ENCODE measurements at places on chromosomes 11 and 22.

GRCh38 chr22:21034989-21035388 lies 2.6 kb upstream of the SLC7A4 start:
- DNase-seq = no peak

DNA sequence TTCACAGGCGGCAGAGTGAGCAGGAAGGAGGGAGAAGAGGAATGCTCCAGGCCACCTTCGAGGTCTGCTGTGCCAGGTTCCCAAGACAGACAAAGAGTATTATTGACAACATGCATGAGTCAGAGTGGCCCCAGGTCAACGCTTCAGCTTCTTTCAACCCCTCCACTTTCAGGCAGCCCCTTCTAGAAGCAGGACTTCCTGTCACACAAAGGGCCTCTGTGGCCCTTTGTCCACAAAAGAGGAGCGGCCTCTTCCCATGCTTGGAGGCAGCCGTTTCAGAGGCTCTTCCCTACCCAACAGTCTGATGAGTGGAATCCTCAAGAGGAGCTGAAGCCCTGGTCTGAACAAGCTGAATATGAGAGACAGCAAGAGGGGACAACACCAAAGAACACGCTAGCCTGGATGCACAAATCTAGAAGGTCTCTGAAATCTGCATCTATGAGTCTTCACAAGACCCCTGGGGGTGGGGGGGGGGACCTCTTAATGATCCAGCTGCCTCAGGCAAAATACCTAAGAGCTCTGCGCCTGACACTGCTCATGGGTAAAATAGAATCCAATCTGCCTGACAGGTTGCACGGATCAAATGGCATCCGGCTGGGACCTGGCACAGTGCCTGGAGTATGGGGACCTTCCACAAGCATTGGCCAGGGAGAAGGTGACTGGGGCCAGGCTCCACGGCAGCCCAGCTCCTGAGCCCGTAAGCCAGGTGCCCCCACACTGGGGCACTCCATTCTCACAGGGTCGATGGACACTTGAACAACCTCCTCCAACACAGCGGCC lies 67.5 kb downstream of the PACSIN2 start:
- peak; percentile 82 for DNase-seq

GRCh38 chr11:128342511-128343134 lies 244.7 kb downstream of the ETS1 start:
- DNase-seq = peak; percentile 98

- DNase-seq = no peak
These were observed 557.3 kb upstream of the ANO5 start for GRCh38 chr11:21635394-21636145.

DNA sequence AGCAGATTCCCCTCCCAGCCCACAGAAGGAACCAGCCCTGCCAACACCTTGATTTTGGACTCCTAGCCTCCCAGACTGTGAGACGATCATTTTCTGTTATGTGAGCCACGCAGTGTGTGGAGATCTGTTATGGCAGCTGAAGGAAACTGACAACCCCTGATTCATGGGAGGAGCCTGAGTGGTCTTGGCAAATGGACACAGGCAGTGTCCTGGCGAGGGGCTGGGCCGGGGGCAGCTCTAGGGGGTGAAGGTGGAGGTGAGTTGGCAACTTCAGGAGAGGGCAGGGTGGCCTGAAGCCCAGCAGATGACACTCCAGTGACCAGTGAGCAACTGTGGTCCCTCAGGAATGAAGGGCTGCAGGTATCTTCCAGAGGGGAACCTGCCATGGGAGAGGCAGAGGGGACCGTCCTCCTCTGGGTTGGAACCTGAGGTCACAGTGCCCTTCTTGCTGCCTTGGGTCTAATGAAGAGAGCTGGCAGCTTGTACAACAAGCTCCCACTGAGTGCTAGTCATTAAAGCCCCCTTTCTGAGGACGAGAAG lies 82.7 kb downstream of the CSNK2A3 start:
- DNase-seq = no peak

- no peak for DNase-seq
These were observed 10.9 kb downstream of the SMCO4 start for GRCh38 chr11:93532281-93532789.

- DNase-seq = no peak
These were observed 39.6 kb upstream of the CTSC start for GRCh38 chr11:88377144-88377543.

- DNase-seq = no peak
These were observed 443.7 kb downstream of the NTM start for GRCh38 chr11:131814108-131814507.

- no peak for DNase-seq
These were observed 395.7 kb downstream of the MN1 start for GRCh38 chr22:27405672-27406388.

DNA sequence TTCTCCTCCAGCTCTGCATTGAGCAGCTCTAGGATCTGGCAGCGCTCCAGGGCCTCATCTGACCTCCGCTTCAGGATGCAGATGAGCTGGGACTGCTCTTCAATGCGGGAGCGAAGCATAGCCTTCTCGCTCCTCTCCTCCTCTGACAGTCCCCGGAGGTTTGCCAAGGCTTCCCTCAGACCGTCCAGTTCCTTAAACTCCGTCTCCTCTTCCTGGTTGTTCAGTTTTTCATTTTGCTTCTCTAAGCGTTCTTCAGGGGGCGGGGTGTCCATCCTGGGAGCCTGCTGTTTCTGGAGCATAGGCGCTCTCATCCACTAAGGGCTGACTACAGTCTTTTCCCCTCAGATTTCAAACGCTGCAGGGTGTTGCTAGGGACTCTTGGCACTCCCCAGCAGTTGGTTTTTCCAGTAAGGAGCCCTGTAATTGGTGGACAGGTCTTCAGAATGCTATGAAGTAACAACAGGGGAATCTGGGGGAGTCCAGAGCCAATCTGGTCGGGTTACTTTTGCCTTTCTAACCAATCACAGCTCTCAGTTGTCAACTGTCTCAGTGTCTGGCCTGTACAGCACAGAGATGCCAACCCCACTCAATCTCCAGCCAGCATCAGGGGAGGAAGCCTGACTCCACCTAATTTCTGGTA lies at the start of gene CCDC89:
Gene CCDC89, minus strand, starts transcription at position 376 of the 640 bp plus-strand sequence. Its CDS starts 65 bp downstream, at position 311.
- DNase-seq = peak; percentile 59

- no peak for DNase-seq
These were observed 1.2 kb downstream of the PTS start for GRCh38 chr11:112227471-112227870.

DNA sequence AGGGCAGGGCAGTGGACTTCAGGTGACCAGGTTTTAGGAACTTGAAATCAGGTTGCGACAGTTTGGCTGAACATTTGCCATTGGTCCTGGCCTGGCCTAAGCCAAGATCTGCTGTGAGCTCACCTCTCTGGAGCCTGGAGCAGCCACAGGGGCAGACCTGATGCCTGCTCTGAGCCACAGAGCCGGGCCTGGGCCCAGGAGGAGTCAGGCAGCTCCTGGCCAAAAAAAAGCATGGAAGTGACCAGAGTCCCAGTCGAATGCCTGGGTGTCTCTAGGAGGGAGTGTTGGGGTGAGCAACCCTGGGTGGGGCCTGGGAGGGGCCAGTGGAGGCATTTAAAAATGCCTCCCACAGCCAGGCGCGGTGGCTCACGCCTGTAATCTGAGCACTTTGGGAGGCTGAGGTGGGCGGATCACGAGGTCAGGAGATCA lies 6.0 kb upstream of the OMP start:
- DNase-seq = no peak

DNA sequence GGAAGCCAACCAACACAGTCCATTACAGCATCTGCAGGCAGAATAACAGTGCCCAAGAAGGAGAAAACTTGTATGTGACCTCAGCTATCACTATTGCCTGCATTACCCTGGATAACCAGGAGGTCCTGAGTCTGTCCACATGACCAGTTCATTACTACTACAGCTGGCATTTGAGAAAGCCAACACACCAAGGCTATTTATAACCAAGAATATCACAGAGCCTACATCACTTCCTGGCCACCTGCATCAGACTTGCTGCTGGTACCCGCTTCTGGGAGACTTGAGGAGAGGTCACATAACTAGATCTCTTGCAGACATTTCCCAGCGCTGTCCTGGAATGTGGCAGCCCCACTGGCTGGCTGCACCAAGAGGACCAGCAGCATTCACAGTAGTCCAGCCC lies 11.1 kb upstream of the OR56B4 start:
- DNase-seq = no peak

DNA sequence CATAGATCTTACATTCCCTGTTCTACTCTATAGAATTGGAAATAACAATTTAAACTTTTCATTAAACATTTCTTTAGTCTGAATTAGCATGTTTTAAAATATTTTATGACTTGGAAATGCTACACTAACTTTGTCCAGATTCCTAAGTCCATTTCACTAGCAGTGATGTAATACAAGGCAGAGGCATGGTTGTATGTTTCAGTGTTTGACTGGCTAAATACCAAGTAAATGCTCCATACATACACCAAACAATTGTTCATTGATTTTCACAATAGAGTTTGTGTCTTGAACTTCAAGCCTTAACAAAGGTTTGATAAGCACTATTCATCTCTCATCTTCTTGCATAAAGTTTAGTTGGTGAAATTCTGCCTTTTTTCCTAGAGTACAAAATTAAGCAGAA lies 13.5 kb downstream of the ZBED5 start:
- DNase-seq = no peak

DNA sequence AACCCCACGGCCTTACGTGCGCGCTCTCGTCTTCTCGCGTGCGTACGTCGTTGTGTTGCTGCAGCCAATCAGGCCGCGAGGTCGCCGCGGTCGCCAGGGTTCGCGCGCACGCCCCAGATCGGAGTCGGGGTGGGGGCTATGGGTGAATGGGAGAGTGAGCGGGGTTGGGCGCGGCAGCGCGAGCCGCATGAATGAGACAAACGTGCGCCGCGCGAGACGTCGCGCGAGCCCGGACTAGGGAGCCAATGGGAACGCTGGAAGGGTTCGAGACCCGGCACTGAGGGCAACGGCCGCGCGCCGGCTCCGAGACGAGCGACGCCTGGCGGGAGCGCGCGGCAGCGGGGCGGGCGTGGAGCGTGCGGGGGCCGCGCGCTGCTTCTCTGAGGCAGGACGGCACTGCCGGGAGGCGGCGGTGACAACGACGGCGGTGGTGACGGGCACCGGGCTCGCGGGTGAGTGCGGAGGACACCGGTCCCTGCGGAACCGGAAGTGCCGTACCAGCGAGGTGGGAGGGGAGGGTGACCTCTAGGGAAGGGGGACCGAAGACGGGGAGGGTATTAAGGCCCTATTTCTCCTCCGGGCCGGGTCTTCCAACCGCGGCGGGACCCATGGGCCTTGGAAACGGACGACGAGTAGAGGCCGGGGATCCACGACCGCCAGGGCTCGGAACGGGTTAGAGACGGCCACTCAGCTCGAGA lies at the start of gene ZDHHC5:
Gene ZDHHC5, plus strand, starts transcription at position 379 of the 698 bp plus-strand sequence. CDS start 4,977 bp downstream, outside the sequence.
- peak; percentile 99 for DNase-seq

DNA sequence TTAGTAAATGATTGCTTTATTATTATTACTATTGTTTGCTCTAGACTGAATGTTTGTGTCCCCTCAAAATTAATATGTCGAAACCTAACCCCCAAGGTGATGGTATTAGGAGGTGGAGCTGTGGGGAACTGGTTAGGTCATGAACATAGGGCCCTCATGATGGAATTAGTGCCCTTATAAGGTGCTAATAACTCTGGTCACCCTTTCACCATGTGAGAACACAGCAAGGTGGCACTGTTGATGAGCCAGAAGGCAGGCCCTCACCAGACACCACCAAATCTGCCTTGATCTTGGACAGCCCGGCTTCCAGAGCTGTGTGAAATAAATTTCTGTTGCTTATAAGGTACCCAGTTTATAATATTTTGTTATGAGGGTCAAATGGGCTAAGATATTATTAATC lies 95.8 kb downstream of the BDNF start:
- DNase-seq = no peak

DNA sequence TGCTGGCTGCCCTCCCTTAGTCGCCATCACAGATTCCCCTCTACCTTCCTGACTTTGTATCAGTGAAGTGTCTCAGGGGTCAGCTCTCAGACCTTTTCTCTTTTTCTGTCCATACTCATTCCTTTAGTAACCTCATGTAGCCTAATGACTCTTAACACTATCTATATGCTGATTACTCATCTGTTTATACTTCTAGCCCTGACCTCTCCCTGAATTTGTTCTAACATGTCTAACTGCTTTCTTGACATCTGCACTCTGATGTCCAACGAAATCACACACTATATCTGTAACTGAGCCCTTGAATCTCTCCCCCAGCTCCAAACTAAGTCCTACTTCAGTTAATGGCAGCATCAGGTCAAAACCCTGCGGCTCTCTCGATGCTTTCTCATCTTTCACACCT lies 135.8 kb upstream of the TIMP3 start:
- no peak for DNase-seq

GRCh38 chr11:112997857-112998466 lies 36.7 kb downstream of the NCAM1 start:
- DNase-seq = no peak

DNA sequence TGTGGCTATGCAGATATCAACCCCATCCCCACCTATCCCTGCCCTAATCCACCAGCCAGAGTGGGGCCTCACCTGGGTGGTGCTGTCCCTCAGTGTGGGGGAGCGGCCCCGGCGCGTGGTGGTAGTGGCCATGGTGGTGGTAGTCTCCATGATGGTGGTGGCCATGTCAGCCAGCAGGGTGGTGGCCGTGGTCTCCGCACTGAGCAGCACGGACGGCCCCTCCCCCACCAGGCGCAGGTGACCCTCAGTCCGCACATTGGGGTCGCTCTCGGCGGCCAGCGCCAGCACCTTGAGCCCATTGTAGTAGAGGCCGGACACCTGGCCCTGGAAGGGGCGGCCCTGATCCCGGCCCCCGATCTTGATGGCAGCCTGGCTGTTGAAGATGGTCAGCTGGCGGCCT lies 31.7 kb downstream of the SLC22A12 start:
- no peak for DNase-seq

DNA sequence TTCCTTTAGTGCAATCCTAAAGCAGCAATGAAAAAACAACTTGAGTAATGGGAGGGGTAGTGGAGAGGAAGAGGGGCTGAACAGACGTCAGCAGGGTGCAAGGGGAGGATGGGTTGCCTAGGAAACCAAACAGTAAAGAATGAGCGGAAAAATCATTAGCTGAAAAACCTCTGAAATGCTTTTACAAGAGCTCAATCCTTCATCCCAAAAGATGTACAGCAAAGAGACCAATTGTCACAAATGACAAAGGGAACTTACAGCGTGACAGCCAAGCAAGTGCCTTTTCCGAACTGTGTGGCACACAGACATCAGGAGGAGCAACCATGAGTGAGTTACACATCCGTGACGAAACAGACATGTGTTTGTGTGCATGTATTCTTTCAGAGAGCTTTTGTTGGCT lies 104.6 kb downstream of the SIK3 start:
- no peak for DNase-seq

DNA sequence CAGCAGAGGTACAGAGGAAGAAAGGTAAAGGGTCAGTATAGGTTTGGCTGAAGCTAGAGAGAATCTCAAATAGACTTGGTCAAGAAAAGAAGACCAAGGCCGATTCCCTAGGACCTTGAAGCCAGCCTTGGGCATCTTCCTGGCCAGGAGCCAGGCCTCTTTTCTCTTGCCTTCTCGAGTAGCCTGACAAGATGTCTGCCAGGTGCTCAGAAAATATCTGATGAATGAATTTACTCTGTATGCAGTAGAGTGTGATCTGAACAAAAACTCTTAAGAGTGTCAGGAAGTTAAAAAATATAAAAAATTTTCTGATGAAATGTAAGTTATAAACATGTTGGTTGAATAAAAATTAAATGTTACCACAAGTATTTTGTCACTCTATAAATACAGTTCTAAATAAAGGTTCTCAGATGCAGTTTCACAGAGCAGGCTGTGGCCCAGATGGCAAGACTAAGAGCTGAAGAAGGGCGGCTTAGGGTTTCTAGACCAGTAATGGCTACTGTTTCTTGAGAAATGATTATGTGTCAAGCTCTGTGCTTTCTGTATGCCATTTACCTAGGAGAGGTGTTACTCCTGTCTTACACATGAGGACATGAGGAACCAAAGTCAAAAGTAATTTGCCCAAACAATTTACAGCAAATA lies 98.1 kb downstream of the ATXN10 start:
- no peak for DNase-seq
